ENCODE measurements at places on chromosomes 3 and 15.

- no peak for DNase-seq
These were observed 14.6 kb downstream of the MRPS25 start for GRCh38 chr3:15050405-15051092.

DNA sequence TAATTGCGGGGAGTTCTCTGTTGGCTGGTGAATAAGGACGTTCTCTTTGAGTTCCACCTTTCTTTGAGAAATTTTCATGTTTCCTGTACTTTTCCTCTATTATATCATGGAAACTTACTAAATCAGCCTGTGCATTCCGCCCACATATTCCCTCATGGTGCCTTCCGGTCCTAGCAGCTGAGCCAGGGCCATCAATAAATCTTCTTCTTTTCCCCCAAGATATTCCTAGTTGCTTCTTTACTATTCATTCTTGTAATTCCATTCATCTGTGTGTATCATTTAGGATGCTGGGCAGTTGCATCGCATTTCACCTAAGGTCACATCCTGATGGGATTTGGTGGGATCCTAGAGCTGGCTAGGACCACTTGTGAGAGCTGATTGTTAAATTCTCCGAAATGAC, 139.2 kb downstream of the RBMS3 start:
- no peak for DNase-seq

DNA sequence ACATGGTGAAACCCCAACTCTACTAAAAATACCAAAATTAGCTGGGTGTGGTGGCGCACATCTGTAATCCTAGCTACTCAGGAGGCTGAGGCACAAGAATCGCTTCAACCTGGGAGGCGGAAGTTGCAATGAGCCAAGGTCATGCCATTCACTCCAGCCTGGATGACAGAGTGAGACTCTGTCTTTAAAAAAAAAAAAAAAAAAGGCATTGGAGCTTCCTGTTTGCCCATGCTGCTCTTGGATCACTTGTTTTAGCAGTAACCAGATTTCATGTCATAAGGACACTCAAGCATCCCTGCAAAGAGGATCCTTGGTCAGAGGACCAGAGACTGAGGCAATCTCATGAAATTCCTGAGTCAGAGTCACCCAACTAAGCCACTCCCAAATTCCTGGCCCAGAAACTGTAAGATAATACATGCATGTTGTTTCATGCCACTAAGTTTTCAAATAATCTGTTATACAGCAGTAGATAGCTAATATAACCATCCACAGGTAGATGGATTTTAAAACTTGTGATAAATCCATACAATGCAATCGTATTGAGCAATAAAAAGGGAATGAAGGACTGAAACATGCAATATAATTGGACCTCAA, 82.0 kb upstream of the XXYLT1 start:
- no peak for DNase-seq

GRCh38 chr3:141400073-141400971, 32.0 kb downstream of the ZBTB38 start:
- no peak for DNase-seq

DNA sequence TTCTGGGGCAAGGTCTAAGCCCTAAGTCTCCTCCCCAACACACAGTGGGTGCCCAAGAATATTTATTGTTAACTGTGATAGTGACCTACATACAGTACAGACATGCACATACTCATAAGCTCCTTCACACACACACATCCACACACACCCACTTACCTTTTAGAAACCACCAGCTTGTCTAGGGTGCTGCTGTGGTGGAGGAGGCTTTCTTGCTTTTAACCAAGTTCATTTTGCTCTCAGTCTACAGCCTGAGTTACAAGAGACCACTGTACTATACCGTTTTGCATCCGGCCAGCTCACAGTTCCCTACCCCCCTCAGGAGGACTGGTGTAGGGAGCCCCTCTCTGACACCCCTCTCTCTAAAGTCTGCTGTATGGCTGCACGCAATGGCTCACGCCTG, 16.7 kb downstream of the DAPK2 start:
- DNase-seq: no peak

DNA sequence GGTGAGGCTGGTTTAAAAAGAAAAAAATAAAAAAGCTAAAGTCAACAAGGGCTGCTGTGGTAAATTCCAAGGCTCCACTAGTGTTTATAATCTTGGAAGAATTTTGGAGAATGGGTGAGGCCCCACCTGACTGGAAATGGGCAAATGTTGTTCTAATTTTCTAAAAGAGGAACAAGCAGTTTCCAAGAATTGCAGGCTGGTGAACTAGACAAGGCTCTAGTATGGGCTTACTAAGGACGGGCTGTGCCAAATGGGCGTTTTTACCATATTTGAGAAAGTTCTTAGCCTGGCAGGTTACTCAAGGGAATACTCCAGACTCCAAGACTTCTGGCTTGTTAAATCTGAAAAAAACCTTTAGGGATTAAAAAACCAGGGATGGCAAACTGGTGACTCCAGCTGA, 67.0 kb upstream of the ABHD2 start:
- no peak for DNase-seq

GRCh38 chr3:8470801-8471200, 30.8 kb upstream of the LMCD1 start:
- no peak for DNase-seq

GRCh38 chr3:72590732-72591221, 257.5 kb downstream of the SHQ1 start:
- DNase-seq: no peak

- DNase-seq: no peak
These were observed 37.6 kb downstream of the PTPN23 start for GRCh38 chr3:47418167-47419082.

DNA sequence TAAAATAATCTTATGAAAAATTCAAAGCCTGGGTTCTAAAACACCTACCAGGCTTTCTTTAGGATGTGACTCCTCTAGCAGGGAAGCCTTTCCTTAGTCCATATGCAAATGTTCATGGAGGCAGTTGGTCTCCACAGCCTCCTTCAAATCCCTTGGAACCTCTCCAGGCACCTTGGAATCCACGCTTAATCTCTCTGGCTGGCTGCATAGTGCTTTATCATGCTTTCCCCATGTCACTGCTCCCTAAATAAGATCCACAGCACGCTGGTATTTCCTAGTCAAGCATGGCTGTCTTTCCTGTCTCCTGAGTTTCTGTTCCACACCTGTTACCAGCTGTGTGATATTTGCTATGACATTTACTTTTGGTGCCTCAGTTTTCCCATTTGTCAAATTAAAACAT, 71.3 kb downstream of the CLSTN2 start:
- DNase-seq: no peak

DNA sequence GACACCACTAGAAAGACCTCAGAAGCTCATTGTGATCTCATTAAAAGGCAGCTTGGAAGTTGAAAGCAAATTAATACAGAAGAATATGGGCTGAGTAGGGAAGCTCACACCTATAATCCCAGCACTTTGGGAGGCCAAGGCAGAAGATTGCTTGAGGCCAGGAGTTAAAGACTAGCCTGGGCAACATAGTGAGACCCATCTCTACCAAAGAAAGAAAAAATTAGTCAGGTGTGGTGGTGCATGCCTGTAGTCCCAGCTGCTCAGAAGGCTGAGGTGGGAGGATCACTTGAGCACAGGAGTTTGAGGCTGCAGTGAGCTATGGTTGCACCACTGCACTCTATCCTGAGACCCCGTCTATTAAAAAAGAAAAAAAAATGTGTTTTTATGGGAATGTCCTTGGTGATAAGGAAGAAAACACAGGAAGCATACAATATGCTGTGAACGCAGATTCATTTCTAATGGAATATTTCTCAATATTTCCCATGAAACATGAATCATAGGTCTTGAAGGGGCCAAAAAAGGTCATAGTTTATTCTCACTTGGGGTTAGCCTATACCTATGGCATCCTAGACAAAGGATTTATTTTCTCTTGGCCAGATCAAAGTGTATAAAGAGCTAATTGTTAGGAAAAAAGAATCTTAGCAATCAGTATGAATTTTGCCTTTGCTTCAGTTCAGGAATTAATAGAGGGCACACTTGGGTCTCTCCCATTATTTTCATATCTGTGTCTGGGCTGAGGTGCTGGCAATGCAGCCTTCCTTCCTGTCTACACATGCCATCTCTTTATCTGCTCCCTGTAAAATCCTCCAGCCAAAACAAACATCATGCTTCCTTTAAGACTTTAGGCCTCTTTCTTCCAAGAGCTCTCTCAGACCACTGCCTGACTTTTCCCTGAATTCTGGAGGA, 98.2 kb downstream of the FNDC3B start:
- no peak for DNase-seq

- no peak for DNase-seq
These were observed 194.7 kb upstream of the THRB start for GRCh38 chr3:24689353-24689752.

DNA sequence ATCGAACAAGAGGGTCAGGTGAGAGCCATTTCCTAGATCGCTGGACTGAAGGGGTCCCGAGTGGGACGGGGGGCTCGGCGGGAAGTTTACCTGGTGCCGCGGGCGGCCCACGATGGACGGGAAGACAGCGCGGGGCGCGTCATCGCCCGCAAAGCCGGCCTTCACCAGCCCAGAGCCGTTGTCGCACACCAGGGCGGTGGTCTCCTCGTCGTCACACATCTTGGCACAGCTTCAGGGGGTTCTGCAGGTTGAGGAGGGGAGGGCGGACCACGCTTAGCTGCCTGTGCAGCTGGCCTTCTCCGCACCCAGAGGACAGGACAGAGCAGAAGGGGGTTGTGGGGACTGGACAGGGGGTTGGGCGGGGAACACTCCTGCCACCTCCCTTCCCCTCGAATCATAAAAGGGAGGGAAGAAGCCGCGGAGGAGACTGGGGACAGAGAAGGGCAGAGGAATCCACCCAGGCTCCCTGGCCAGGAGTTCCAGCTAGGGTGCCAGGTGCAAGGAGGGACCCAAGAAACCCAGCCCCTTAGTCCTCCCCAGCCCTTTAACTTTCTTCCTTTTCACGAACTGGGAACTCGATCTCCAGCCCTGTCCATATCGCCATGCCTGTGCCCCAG, 651 bp downstream of the ACTC1 start:
- DNase-seq: no peak

DNA sequence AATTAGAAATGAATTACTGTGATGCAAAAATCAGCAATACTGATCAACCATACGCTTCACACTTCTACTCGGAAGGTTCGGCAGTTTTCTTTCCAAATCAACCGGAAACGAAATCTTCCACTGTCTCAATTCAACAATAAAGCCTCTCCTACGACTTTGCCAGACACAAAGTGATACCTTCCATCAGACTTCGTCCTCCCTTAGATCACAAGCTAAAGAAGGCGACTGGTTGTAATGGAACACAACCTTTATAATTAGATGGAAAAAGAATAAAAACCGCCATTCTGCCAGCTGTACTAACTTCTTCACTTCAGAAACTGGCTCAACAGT, 618 bp downstream of the PARL start:
- DNase-seq: no peak

DNA sequence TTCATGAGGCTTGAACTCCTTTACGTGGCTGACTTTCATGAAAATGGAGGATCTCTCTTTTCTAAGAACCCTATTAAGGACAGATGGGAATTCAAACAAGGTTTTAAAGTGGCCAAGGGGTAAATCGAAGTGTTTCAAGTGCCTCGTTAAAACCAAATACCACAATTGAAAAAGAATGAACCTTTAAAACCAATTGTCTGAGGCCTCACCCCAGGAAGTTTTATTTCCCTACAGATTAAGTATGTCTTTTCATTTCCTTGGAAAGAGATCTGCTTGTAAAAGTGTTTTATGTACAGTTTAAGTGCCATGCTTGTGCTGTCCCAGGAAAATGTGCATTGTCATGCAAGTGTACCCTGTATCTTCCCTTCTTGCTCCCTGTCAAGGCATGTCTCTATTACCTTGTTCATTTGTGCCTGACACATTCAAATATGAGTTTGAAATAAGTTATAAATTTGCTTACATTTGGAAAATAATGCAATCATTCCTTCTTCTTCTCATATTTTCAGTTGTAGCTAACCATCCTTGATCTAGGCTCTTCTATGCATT, 138.7 kb downstream of the ZPLD1 start:
- no peak for DNase-seq

GRCh38 chr3:123096731-123097130, 29.9 kb downstream of the PDIA5 start:
- DNase-seq: no peak

GRCh38 chr3:170893895-170894294, 14.5 kb downstream of the EIF5A2 start:
- DNase-seq: no peak

DNA sequence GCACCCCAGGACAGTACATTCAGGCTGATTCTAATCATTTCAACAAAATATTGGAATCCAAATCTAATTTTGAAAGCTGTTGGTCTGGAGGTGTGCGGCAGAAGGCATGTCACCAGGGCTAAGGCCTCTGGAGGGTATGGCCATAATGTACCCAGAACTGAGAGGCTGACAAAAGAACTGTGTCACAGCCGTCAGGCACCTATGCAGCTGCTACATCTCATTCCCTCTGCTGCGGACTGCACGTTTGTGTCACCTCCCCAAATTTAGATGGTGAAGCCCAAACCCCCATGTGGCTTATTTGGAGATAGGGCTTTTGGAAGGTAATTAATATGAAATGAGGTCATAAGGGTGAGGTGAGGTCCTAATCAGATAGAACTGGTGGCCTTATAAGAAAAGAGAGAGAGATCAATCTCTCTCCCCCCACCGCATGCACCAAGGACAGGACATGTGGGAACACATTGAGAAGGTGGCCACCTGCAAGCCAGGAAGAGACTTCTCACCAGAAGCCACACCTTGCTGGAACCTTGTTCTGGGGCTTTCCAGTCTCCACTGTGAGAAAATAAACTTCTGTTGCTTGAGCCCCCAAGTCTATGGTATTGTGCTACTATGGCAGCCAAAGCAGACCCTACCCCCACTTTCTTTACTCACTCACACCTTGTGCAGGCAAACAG, 22.8 kb downstream of the ADPGK start:
- DNase-seq: no peak

Measured in activated T-cell treated with anti-CD3 and anti-CD28 coated beads, Interleukin-2, amount 50 U/mL, for 72 hours (primary cell).